ENCODE measurements at places on chromosomes 16 and 17. TPM values are rescaled to one million over a fixed set of nuclear protein-coding genes. Genes with fewer than 3 reads are reported as not detected.

DNA sequence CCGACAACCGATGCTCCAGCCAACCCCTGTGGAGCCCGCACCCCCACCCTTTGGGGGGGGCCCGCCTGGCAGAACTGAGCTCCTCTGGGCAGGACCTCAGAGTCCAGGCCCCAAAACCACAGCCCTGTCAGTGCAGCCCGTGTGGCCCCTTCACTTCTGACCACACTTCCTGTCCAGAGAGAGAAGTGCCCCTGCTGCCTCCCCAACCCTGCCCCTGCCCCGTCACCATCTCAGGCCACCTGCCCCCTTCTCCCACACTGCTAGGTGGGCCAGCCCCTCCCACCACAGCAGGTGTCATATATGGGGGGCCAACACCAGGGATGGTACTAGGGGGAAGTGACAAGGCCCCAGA, 17.9 kb downstream of the NGFR start:
- DNase-seq, result no peak

- no peak for DNase-seq
These were observed 40.3 kb downstream of the PKD1 start for GRCh38 chr16:2095315-2095853.

DNA sequence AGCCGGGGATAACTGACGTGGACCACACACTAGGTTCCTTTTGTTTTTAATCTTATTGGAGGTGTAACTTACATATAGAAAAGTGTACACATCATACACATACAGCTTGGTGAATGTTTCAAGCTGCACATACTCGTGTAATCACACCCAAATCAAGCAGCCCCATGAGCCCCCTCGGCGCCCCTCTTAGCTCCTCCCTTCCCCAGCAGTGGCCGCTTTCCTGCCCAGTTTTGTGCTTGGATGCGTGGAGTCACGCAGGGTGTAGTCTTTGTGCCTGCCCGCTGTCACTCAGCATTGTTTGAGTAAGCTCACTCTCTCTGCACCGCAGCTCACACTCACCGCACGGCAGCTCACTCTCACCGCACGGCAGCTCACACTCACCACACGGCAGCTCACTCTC, 151.7 kb upstream of the CHMP6 start:
- no peak for DNase-seq

DNA sequence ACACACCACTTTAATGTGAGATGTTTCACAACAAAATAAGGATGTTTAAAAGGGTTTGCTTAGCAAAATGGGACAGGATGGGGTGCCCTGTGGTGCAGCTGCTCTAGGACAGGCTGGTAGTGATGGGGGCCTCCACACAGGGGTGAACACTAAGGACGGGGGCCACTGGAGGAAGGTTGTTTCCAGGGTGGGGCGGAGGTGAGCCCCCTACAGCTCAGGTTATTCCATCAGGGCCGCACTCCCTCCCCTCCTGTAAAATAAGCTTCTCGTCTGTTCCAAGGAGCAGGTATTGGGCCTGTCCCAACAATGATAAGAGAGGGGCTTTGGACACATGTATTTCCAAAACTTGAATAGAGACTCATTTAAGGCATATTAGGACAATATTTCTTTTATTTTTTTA, 1.9 kb upstream of the HEXD start:
- DNase-seq, result no peak

DNA sequence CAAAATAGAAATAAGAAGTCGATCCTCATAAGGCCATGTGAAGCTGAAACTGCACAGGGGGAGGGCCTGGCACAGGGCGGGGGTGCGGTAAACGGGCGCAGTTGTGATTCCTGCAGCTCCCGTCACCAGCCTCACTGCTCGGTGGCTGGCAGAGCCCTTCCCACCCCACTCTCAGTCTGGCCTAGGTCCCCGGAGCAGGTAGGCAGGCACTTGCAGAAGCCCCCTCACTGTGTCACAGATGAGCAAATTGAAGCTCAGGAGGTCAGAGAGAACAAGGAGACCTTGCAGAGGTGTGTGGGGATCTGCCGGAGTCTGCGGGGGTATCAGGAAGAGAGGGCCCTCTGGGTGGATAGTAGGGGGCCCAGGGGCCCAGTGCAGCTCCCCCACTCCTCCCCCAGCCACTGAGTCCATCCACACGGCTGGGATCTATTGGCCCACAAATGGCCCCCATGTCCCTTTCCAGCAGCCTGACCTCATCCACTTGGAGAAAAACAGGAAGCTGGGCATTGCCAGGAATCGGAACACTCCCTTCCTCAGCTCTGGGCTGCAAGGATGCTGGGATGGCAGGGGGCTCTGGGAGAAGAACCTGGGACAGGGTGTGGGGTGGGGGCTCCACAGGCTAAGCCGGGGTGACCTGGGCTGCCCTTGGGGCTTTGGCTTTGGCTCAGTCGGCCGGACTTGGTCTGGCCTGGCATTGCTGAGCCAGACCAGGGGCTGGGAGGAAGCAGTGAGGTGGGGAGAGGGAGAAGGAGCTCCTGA, 21.4 kb upstream of the MAP3K14 start:
- DNase-seq, result peak; percentile 87

DNA sequence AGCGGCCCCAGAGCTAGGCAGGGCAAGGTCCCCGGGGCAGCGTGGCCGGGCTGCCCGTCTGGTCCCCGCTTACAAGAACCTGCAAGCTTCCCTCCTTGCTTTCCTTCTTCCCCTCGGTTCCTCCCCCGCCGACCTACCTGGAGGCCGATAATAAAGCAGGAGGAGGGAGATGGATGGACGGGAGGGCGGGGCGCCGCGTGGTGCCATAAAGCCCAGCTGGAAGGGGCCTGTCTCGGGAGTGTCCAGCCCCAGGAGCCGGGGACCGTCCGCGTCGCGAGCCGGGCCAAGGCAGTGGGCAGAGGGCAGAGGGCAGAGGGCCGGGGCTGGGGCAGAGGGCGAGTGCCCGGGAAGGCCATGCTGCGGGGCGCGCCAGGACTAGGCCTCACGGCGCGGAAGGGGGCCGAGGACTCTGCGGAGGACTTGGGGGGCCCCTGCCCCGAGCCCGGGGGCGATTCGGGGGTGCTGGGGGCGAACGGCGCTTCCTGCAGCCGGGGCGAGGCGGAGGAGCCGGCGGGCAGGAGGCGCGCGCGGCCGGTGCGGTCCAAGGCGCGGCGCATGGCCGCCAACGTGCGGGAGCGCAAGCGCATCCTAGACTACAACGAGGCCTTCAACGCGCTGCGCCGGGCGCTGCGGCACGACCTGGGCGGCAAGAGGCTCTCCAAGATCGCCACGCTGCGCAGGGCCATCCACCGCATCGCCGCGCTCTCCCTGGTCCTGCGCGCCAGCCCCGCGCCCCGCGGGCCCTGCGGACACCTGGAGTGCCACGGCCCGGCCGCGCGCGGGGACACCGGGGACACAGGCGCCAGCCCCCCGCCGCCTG, at the start of gene BHLHA9:
Gene BHLHA9 (plus strand): TSS at position 235 of the 820 bp plus-strand sequence. CDS start 120 bp downstream, at position 355.
- no peak for DNase-seq

DNA sequence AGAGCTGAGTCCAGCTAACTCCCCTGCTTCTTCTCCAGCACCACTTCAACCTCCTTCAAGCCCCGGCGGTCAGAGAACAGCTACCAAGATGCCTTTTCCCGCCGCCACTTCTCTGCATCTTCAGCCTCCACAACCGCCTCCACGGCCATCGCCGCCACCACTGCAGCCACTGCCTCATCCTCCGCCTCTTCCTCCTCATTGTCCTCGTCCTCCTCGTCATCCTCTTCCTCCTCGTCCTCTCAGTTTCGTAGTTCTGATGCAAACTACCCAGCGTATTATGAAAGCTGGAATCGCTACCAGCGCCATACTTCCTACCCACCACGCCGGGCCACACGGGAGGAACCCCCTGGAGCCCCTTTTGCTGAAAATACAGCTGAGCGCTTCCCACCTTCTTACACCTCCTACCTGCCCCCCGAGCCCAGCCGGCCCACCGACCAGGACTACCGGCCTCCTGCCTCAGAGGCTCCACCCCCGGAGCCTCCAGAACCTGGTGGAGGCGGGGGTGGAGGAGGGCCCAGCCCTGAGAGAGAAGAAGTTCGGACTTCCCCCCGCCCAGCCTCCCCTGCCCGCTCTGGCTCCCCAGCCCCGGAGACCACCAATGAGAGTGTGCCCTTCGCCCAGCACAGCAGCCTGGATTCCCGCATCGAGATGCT, 7.1 kb downstream of the SETD1A start:
- DNase-seq, result no peak

DNA sequence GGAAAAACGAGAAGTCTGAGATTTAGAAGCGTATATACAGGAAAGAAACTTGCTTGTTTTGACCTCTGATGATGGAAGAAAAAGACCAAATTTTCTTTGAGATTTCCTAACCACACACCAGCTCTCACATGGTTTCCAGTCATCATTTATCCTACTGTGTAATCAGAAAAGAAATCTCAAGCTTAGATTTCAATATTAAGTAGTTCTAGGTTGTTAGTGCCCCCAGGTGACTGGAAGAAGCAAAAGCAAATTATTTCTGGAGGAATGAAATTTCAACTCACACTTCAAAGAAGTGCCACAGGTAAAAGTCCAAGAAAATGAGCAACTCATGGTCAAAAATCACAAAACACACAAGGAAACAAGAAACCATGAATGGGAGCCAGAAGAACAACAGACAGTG, 51.8 kb upstream of the KDM6B start:
- DNase-seq, result peak; percentile 16

- no peak for DNase-seq
These were observed 398.2 kb downstream of the SOX9 start for GRCh38 chr17:72518753-72519597.

DNA sequence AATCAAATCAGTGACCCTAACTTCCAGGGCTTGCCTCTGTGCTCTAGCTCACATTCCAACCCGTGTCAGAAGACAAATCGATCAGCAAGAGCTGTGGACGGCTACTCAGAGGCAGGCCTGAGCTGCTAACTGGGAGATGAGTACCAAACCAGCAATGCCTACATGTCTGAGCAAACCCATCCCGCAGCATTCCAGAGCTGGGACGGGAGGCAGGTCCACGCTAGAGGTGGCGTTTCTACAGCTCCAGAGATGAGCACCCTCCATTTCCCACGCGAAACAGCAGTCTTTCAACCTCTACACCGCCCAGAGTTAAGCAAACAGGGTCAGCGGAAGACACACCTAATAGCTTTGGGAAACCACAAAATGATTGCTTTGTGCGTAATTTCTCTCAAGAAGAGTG, 6.5 kb downstream of the NXN start:
- DNase-seq, result no peak

DNA sequence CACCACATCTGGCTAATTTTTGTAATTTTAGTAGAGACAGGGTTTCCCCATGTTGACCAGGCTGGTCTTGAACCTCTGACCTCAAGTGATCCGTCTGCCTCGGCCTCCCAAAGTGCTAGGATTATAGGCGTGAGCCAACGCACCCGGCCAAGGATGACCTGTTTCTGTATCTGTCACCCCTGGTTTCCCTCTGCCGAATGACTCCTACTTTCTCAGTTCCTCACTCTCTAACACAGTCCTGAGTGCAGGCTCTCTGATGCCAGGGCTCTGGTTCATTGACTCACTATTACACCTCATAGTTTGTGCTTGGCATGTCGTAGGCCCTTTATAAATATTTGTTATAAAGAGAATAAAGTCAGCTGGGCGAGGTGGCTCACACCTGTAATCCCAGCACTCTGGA, 10.7 kb upstream of the PRPF8 start:
- DNase-seq, result no peak

GRCh38 chr17:48129981-48130380, 22.4 kb downstream of the SNX11 start:
- DNase-seq, result no peak

DNA sequence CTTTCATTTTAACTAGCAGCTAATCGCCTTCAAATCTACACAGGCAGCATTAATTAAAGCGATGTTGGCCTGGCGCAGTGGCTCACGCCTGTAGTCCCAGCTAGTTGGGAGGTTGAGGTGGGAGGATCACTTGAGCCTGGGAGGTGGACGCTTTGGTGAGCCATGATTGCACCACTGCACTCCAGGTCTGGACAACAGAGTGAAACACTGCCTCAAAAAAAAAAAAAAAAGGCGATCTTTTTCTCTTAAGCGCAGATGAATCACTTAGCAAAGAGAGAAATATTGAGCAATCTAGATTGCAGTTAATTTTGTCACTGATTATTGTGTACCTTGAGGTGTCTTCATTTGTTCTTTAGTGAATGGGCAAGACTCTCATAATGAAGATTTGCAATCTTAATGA, 12.4 kb downstream of the SNTB2 start:
- DNase-seq, result no peak

GRCh38 chr16:31080756-31081419, 6.7 kb downstream of the ZNF646 start:
- DNase-seq, result no peak

DNA sequence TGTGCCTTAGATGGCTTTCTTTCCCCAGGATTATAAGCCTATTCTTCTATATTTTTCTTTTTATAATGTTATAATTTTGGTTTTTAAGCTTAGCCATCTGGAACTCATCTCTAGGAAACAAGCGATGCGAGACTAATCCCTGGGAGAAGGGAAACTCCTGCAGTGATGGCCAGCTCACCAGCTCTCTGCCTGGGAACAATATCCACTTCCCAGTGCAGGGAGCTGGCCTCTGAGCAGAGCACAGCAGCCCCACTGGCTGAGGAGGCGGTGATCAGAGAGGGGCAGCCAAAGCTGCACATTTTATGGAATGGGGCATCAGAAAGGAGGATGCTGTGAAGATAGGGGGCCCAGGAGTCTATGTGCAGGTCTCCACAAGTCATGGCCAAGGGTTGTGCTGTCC, 183.3 kb downstream of the LGALS9B start:
- no peak for DNase-seq

- DNase-seq, result no peak
These were observed 220.7 kb upstream of the KCNJ16 start for GRCh38 chr17:69854225-69854780.

GRCh38 chr17:82015311-82015971, 7.2 kb downstream of the CENPX start:
- DNase-seq, result no peak

DNA sequence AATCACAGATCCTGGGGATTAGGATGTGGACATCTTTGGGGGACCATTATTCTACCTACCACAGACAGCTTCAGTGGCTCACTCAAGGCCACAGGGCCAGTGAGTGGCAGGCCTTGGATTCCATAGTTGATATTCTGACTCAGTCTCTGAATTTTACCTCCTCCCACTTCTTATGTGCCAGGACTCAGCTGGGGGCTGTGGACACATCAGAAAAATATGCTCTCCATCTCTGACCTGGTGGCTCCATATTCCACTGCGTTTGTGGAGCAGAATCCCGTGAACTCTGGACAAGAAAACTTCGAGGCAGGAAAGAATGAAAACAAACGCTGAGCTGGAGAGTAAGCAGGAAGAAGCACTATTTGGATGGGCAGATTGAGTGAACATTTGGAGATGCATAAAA, 301.8 kb upstream of the MAF start:
- DNase-seq, result no peak

DNA sequence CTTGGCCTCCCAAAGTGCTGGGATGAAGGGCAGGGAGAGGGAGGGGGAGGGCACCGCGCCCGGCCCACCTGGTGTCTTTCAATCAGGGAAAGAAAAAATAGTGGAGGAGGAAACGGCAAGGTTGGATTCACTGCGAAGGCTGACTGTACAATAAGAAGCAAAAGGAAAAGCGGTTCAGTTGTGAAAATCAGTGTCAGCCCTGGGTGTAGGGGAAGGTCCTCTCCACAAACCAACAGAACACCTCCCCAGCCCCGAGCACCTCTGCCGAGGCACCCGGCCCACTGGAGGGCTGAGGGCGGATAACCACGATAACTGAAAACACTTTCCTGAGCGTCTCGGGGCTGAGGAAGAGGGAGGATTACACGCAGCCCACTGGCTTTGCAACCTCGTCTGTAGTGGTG, 1.4 kb upstream of the SPG7 start:
- DNase-seq, result no peak

GRCh38 chr16:51002881-51003490, 148.1 kb downstream of the SALL1 start:
- no peak for DNase-seq

Gene EFTUD2
- polyA plus RNA-seq, result 125 TPM

Gene CMTM2
- polyA plus RNA-seq, result not detected

Gene MEOX1
- polyA plus RNA-seq, result 0.05 TPM

Gene ZNF830
- polyA plus RNA-seq, result 2.2 TPM
